Left renal cortex interstitium (tissue), 4 donors: ENCODE measurements at places on chromosomes 5 and 9.

GRCh38 chr9:120030847-120031246, 549.1 kb downstream of the CDK5RAP2 start:
- no peak for DNase-seq

- DNase-seq, result no peak
Observed at GRCh38 chr9:93983875-93984274, 28.7 kb upstream of the BARX1 start.

DNA sequence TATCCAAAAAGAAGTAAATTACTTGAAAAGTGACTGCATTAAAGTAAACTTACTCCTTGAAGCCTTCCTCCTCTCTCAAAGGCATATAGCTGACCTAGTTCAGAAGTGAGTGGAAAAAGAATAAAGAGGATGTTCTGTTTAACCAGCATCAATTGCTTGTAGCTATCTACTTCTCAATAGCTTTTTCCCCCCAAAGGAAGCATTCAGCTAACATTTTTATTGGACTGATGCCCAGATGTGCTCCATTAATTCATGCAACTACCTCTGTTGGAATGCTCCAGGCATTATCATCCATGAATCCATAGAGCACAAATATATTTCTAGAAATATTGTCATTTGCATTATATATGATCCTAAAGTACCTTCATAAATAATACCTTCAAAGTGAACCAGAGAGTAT, 132.8 kb downstream of the RASEF start:
- DNase-seq, result no peak

DNA sequence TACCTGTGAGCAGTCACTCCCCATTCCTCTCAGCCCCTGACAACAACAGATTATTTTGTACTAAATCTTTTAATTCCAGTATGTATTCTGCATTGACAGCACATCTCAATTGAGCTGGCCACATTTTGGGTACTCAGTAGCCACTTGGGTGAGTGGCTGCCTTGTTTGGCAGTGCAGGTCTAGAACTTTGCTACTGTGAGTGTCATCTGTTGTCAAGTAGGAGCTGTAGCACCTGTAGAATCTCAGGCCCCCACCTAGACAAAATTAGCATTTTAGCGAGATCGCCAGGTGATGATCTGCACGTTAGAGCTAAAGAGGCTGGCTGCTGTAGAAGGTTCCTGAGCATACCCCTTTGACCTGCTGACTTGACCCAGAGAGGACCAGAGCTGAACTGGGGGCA, 44.4 kb upstream of the CPEB4 start:
- DNase-seq, result no peak

GRCh38 chr5:83034528-83035207, 42.5 kb downstream of the TMEM167A start:
- DNase-seq, result no peak

DNA sequence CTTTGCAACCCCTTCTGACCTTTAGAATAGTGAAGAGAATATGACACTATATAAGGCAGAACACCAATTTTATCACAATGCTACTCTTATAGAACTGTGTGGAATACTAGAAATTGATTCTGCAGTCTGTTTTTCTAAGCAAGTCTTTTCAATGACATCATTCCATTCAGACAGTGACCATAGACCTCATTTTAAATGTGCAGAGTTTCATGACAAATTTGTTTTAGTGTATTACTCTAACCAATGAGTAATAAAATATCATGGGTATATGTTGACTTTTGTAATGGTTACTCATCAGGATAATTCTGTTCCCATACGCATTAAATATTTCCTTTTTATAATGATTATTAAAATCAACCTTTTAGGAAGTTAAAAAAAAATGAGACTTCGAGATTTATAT, 219.9 kb downstream of the COX7C start:
- DNase-seq, result no peak

DNA sequence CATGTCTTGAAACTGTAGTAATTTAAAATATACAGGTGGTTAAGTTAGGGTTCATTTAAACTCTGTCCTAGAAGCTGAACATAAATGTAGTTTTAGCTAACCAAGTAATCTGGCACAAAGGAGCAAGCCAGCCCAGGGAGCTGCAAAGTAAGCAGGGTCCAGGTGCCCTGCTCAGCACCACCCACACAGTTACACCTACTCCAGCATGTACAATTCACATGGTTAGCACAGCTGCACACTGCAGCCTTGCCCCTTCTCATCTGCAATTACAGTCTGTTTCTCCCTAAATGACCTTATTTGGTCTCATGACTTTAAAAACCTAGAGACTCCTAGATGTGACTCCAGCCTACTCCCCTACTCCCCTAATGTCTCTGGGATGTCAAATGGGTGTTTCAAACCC, 128.4 kb downstream of the EPB41L4A start:
- DNase-seq, result no peak

GRCh38 chr5:12315461-12315860, 411.2 kb upstream of the CTNND2 start:
- no peak for DNase-seq

- DNase-seq, result no peak
Observed at GRCh38 chr9:109098960-109099308, 20.8 kb downstream of the TMEM245 start.

- no peak for DNase-seq
Observed at GRCh38 chr5:142325725-142326479, 1.1 kb upstream of the SPRY4 start.

DNA sequence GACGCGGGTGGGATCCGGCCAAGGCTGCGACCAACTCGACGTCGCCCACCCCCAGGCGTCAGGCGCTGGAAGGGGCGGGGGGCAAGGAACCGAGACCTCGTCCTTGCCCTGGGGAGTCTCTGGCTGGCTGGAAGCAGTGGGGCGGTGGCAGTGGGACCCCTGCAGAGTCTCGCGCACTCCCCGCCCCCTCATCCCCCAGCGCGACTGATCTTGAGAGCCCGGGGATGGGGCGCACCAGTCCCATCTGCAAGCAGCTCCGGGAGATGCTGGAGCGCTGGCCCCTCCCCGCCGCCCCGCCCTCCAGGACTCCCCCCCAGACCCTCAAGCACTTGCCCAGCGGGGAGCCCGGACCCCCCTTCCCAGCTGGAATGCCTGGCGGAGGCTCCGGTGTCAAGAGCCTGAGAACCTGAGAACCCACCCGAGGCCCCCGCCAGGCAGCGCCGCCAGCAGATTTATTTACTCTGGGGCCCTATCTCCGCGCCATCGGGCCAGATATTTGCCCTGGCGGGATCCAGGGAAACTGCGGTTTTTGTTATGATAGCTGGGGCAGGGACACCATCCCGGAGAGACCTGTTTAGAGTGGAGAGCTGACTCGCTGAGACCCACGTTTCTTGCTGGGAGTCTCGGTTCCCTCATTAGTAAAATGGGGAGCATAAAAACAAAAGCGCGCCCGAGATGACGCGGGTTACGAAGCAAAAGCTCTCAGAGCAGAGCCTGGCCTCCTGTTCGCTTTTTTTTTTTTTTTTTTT, 1.2 kb downstream of the PRRT1B start:
- DNase-seq, result no peak

GRCh38 chr9:137606005-137606621, 627 bp downstream of the ARRDC1 start:
- DNase-seq, result no peak

DNA sequence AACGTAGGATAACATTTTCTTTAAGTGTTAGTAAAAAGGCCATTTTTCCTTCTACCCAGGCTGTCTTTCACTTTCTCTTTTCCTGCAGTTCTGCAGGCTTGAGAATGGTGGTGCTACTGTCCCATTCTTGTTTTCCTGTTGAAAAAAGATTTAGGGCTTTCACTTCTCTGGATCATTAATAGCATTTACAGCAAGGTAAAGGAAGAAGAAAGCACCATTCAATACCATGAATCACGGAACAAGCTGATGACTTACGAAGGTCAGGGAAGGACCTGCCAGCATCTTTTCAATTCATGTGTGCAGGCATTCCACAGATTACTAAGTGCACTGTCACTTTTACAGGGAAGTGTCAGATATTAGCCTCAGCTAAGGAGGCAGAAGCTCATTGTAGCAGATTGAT, 292.8 kb downstream of the YTHDC2 start:
- no peak for DNase-seq

DNA sequence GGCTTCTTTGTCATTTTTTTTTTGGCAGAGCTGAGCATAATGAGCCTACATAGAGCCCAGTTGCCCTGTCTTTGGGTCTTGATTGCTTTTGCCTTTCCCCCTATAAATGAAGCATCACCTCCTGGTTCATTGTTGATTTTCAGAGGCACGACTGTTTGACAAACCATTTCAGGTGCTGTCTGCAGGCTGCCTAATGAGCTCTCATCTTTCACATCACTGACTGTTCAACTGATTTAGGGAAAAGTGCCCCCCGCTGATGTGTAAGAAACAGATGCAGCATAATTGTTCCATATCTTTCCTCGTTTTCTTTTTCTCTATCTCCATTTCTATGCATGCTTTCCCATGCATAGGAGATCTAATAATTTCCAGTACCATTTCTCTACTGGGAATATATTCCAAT, 338.6 kb downstream of the TMEM38B start:
- DNase-seq, result no peak

DNA sequence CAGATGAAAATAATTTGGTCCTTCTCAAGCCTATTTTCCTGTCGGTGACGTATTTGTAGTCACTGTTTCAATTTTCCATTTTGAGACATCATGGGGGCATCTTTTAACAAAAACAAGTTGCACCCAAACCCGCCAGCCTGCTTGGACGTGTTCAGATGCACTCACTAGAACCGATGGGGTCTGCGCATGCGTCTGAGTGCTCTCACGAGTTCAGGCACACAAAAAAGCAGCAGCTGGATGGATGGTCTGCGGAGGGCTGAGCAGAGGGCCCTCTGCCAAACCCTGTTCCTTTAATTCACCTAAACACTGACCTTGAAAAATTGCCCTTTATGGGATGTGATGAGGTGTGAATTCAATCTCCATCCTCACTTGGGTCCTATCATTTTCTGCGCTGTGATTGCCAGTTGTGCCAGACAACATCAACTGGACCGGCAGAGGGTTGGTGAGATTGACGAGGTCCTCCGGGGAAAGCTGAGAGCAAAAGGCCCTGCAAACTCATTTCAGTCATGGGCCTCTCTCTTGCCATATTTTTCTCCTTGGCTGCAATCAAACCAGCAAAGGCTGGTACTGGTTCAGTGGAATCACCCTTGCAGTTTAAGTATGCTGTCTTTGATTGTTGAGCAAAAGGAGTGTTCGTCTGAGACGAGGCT, 251.9 kb downstream of the NFIB start:
- no peak for DNase-seq

DNA sequence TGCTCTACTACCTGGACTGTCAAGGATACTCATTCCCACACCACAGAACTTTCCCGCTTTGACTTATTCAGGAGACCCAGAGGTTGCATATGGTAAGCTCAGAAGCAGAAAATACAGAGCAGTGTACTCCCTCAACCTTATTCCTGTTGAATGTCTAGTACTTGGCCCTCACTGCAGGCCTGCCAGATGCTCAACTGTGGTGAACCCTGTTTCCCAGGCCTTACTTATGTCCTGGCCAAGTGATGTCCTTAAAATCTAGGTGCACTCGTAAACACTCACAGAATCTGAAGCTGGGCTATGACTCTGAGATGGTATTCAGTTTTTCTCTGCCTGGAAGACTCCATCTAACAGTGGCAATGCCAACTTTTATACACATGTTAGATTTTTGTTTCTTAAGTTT, 21.0 kb downstream of the DIAPH1 start:
- DNase-seq, result no peak

- no peak for DNase-seq
Observed at GRCh38 chr5:55582256-55582655, 47.5 kb upstream of the PLPP1 start.

DNA sequence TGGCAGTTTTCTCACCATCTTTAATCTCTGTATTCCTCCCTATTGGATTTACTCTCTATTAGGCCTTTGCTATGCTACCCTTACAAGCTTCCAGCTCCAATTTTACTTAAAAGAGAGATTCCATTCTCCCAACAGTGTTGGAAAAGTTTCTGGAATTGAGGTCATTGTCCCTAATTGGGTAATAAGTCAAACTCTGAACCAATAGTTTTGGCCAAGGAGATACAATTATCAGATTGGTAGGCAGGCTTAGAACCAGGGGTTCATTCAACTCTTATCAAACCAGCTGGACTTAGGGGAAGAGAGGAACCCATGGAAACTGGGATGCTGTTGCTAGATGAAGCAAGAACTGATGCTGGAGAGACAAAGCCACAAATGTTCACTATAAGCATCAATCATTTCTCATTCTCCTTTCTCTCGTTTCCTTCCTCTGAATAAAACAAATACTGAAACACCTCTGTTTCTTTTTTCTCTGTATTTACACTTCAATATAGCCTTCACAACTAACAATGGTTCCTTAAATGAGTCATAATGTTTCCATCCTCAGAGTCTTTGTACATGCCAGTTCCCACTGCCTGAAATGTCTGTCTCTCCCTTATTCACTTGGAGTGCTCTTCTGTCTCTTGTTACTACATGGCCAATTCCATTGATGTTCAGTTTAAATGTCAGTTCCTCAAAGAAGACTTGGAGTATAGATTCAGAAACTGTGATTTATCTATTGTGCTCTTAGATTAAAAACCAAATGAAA, 587.3 kb downstream of the GABRG2 start:
- no peak for DNase-seq

DNA sequence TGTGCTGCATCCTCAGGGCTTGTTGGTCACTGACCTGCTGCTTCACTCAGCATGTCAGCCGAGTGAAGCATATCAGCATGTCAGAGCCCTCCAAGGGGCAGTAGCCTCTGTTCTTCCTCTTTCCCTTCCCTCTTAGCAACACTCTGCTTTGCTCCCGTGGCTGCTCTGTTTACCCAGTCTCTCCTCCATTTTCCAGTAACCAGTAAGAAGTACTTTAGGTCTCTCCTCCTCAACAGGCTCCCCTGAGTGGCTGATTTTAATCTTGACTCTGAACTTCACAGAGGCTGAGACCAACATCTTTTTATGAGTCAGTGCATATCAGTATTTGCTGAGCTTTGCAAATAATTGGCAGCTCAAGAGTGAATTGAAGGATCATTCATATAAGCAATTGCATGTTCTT, 18.6 kb upstream of the ADRB2 start:
- no peak for DNase-seq

- DNase-seq, result no peak
Observed at GRCh38 chr5:111197523-111197922, 26.7 kb upstream of the CAMK4 start.

GRCh38 chr5:169744336-169744735, 107.3 kb downstream of the DOCK2 start:
- no peak for DNase-seq

DNA sequence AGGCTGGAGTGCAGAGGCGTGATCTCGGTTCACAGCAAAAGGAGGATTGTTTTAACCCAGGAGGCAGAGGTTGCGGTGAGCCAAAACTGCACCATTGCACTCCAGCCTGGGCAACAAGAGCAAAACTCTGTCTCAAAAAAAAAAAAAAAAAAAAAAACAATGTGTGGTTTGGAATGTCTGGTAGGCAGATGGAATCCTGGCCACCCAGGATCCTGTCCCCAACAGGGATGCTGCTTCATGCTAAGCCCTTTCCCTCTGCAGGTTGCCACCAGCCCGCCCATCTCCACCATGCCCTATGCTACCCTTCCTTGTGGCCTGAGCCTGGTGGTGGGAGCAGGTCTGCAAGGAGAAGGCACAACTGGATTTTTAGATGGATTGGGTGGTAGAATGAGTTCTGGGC, 129.7 kb upstream of the HAND1 start:
- DNase-seq, result no peak

GRCh38 chr5:77224672-77225355, 14.3 kb downstream of the PDE8B start:
- no peak for DNase-seq

- DNase-seq, result no peak
Observed at GRCh38 chr9:123749580-123750202, 180.2 kb downstream of the DENND1A start.
